Uterus (tissue), 4 donors: ENCODE measurements at places on chromosomes 6 and 20.

DNA sequence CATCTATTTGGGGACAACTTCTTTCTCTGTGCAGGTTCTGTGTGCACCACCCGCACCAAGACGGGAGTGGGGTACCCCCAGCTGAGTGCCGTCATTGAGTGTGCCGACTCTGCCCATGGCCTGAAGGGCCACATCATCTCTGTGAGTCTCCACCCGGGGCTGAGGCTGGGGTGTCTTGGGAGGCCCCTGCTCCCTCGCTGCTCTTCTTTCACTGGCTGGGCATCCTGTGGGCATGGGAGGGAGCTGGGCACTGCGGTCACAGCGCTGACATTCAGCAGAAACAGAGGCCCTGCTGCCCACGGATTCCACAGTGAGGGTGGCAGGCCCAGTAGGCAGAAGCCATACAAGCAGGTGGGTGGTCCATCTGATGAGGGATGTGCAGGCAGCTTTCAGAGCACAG is 40.4 kb downstream of the GMPR start:
- H3K27ac ChIP-seq = no peak overlapping the region
- no peaks in the 10 kb centered on the region for H3K27me3 ChIP-seq
- H3K4me3 ChIP-seq = no peak overlapping the region
- H3K4me1 ChIP-seq = no peaks in the 10 kb centered on the region
- no peak for DNase-seq
- no peaks in the 10 kb centered on the region for H3K36me3 ChIP-seq

DNA sequence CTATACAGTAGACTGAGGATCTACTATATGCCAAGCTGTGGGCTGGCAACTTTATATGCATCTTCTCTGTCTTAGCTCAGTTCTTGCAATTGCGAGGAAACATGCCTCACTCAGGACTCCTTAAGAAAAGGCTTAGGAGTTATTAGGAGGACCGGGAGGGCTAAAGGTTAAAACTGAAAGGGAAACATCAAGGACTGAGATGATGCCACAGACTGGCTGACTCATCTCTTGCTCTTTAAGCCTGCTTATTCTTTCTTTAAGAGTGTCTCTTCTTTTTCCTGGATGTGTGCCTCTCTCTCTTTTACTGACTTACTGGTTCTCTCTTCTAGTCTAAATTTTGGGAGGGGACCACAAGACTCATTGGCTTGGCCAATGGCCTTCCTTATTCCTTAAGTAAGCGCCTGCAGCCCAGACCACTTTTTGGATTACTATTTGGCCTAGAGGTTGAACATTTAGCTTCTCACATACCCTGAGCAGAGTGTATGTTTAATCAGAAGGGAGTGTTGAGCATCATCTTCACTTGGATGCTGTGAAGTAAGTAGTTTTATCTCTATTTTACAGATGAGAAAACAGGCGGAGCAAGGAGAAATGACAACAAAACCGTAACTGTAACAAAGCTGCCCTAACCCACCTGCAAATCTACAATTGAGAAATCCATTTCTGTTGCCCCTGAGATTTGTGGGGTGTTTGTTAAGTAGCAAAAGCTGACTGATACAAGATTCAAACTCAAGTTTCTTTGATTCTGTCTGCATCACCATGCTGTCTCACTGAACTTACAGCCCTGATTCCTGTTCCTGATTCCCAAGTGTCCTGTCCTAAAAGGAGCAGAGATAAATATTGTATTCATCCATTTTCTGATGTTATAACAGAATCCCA is 7.2 kb upstream of the SDC4 start:
- H3K4me1 ChIP-seq = peaks cover 5% of the 10 kb centered on the region
- no peaks in the 10 kb centered on the region for H3K36me3 ChIP-seq
- no peaks in the 10 kb centered on the region for H3K27me3 ChIP-seq

- DNase-seq = no peak
- no peaks in the 10 kb centered on the region for H3K36me3 ChIP-seq
- H3K27me3 ChIP-seq = no peaks in the 10 kb centered on the region
- H3K27ac ChIP-seq = no peak overlapping the region
- H3K4me3 ChIP-seq = no peak overlapping the region
- no peaks in the 10 kb centered on the region for H3K4me1 ChIP-seq
These were observed 18.5 kb downstream of the CD2AP start for GRCh38 chr6:47495954-47496545.

DNA sequence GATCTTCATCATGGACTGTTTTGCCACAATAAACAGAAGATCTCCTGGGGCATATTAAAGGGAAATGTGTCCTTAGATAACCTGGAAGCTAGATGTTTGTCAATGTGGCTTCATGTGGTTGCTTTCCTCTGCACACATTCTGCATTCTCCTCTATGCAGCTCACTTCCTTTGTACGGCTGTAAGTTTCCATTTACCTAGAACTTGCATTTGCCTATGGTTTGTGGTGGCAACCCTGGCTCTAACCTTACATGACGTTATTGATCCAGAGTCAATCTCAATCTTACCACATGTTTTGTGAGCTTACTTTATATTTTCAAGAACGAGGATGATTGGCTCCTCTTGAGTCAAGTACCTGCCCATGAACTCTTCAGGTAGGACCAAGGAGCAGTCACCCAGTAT is 863.1 kb downstream of the MAFB start:
- H3K4me1 ChIP-seq = no peaks in the 10 kb centered on the region
- H3K4me3 ChIP-seq = no peak overlapping the region
- H3K27ac ChIP-seq = no peak overlapping the region
- no peak for DNase-seq
- H3K27me3 ChIP-seq = no peaks in the 10 kb centered on the region
- no peaks in the 10 kb centered on the region for H3K36me3 ChIP-seq

DNA sequence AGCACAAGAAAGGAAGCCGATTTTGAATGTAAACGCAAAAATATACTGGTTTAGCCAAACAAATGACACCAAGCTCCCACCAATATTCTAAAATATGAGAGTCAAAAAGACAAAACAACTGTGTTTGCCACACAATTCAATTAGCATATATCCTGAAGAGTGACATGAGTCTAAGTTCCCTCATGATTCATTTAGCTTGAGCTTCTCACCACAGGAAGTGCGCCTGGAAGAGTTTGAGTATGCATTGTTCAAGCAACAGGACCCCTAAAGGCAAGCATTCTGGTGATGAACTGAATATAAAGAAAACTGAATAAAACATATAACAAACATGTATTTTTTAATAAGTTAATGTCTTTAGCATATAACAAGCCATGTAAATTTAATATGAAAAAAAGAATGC is 115.2 kb upstream of the RUNX2 start:
- no peak overlapping the region for H3K27ac ChIP-seq
- no peaks in the 10 kb centered on the region for H3K4me1 ChIP-seq
- no peaks in the 10 kb centered on the region for H3K36me3 ChIP-seq

- DNase-seq = no peak
- no peaks in the 10 kb centered on the region for H3K4me1 ChIP-seq
- no peak overlapping the region for H3K4me3 ChIP-seq
- no peaks in the 10 kb centered on the region for H3K36me3 ChIP-seq
These were observed 29.0 kb downstream of the HFE start for GRCh38 chr6:26116267-26116666.

- no peaks in the 10 kb centered on the region for H3K4me1 ChIP-seq
- H3K4me3 ChIP-seq = no peak overlapping the region
- H3K27ac ChIP-seq = no peak overlapping the region
- no peaks in the 10 kb centered on the region for H3K36me3 ChIP-seq
These were observed 13.3 kb upstream of the SLC2A12 start for GRCh38 chr6:134065706-134066105.

DNA sequence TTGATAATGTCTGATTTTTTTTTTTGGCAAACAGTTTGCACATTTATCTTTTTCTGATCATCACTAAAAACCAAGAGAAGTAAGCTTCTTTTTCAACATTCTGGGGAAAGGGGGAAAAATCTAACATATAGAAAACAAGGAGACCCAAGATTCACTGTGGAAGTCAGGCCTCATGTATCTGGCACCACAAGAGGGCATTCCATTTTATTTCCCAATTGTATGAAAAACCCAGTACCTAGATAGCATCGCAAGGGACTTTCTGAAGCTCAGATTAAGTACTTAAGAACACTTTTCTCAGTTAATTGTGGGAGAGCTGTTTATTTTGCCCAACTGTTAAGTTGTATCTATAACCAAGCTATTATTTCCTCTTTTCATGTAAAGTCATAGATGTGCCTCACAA is 152.9 kb downstream of the KLHL32 start:
- H3K36me3 ChIP-seq = no peaks in the 10 kb centered on the region
- H3K4me3 ChIP-seq = no peak overlapping the region
- H3K27ac ChIP-seq = no peak overlapping the region

DNA sequence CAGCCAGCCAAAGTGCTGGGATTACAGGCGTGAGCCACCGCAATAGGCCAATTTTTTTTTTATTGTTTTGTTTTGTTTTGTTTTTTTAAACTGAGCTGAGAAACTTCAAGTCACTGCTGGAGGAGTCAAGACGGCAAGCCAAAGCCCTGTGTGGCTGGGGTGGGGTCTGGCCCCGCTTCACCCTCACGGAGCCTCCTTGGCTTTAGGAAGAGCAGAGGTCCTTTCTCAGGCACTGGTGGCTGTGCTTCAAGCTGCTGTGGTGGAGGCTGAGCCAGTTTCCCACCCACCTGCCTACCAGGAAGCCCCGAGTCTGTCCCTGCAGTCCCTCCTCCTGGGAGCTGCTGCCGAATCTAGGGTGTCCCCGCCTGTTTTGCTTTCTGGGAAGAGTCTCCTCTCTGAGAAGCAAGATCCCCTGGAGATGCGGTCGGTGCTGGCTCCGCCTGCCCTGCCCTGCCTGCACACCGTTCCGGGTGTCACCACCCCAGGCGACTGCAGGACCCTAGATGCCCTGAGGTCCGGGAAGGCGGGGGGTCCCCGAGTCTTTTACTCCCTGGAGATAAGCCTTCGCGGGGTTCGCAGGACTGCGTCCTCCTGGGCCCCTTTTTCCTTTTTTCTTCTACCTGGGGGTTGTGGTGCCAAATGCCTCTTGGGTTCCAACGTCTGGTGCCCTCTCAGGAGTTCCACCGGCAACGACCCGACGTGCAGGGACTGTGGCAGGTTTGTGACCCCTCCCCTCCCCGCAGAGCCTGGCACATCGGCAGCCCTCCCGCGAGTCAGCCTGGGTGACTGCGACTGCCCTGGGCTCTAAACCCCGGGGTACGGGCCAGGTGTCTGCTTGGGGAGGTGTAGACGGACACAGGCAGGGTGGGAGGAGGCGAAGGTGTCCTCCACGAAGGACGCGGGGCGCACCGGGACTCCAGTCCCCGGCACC is 100.7 kb downstream of the TAF4 start:
- H3K27ac ChIP-seq = no peak overlapping the region
- H3K4me3 ChIP-seq = no peak overlapping the region
- no peak for DNase-seq
- no peaks in the 10 kb centered on the region for H3K4me1 ChIP-seq

- H3K4me1 ChIP-seq = no peaks in the 10 kb centered on the region
- no peaks in the 10 kb centered on the region for H3K27me3 ChIP-seq
- no peak overlapping the region for H3K27ac ChIP-seq
These were observed 5.1 kb upstream of the GTSF1L start for GRCh38 chr20:43731927-43732326.

- H3K36me3 ChIP-seq = no peaks in the 10 kb centered on the region
- H3K4me3 ChIP-seq = peak overlapping the region; percentile 73
- H3K27me3 ChIP-seq = no peaks in the 10 kb centered on the region
- DNase-seq = peak; percentile 80
- H3K27ac ChIP-seq = peak overlapping the region; percentile 93
These were observed 614 bp upstream of the TMEM242 start for GRCh38 chr6:157323966-157324300.

- H3K27ac ChIP-seq = no peak overlapping the region
- H3K36me3 ChIP-seq = no peaks in the 10 kb centered on the region
- no peak overlapping the region for H3K4me3 ChIP-seq
- H3K4me1 ChIP-seq = no peaks in the 10 kb centered on the region
- H3K27me3 ChIP-seq = no peaks in the 10 kb centered on the region
These were observed 4.0 kb upstream of the GJB7 start for GRCh38 chr6:87333033-87333432.

- no peaks in the 10 kb centered on the region for H3K36me3 ChIP-seq
- H3K27ac ChIP-seq = no peak overlapping the region
- DNase-seq = no peak
These were observed 1118.8 kb upstream of the MAP3K7 start for GRCh38 chr6:91705646-91706045.

DNA sequence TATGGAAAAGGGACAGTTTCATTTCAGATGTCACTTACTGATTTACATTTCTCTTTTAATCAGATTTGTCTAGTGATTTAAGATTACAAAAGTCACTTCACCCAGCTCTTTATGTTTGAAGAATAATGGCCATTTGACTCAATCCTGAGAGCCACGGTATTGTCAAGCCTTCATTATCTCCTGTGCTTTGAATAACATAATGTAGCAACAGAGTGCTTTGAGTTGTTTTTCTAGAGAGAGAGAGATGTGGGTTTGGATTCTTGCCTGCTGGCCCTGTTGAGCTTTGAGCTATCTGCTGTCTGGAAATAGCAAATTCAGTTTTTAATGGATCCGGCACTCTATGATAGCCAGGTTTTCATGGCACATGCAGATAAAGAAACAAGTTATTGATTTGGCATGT is 478.4 kb upstream of the SOX4 start:
- H3K27me3 ChIP-seq = no peaks in the 10 kb centered on the region
- H3K4me3 ChIP-seq = no peak overlapping the region

GRCh38 chr6:125132058-125132457 is 21.5 kb upstream of the TPD52L1 start:
- H3K36me3 ChIP-seq = no peaks in the 10 kb centered on the region
- no peaks in the 10 kb centered on the region for H3K4me1 ChIP-seq
- no peak for DNase-seq
- H3K4me3 ChIP-seq = no peak overlapping the region
- H3K27ac ChIP-seq = no peak overlapping the region
- no peaks in the 10 kb centered on the region for H3K27me3 ChIP-seq

GRCh38 chr20:41138475-41139226 is 1.3 kb downstream of the PLCG1 start:
- peak overlapping the region; percentile 99 for H3K4me3 ChIP-seq
- H3K27me3 ChIP-seq = no peaks in the 10 kb centered on the region
- H3K27ac ChIP-seq = peak overlapping the region; percentile 99
- no peaks in the 10 kb centered on the region for H3K36me3 ChIP-seq

- no peaks in the 10 kb centered on the region for H3K36me3 ChIP-seq
- peaks cover 7% of the 10 kb centered on the region for H3K4me1 ChIP-seq
These were observed 82.3 kb downstream of the GMPR start for GRCh38 chr6:16320533-16321340.

DNA sequence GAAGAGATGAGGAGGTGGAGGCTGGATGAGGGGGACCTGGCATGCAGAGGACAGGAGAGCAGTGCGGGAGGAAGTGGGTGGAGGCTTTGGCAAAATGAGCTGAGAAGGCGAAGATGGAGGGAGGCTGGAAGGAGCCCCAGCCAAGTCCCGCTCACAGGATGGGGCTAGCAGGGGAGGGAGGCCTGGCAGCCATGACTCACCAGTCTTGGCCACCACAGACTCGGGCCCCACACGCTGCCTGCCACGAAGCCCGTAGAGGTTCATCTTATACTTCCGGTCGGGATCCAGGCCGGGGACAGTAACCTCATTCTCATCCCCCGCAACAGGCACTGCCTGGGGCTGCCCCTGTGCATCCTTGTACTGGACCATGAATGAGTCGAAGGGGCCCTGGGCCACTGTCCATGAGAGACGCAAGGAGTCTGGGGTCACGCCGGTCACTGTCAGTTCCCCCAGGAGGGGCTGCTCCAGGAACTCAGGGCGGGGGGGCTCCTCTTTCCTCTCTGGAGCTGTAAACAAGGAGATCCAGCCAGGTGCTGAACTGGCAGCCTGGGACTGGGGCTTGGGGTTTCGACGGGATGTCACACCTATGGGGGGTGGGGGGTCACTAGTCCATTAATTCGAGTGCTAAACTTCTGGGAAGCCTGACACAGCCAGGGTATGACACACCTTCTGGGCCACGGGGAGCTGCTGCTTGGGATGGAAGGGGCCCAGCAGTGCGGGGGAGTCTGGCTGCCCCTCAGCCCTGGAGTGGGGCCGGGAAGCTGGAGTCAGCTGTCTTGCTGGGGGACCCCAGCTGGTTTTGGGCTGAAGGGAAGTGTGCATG is 27.8 kb downstream of the TNXB start:
- no peak overlapping the region for H3K4me3 ChIP-seq
- peaks cover 15% of the 10 kb centered on the region for H3K4me1 ChIP-seq
- H3K36me3 ChIP-seq = no peaks in the 10 kb centered on the region
- peak; percentile 90 for DNase-seq
